NCI-H2171 treated with DMSO at 0.1 percent for 48 hours (cell line): ENCODE measurements at places on chromosomes 6 and 20.

DNA sequence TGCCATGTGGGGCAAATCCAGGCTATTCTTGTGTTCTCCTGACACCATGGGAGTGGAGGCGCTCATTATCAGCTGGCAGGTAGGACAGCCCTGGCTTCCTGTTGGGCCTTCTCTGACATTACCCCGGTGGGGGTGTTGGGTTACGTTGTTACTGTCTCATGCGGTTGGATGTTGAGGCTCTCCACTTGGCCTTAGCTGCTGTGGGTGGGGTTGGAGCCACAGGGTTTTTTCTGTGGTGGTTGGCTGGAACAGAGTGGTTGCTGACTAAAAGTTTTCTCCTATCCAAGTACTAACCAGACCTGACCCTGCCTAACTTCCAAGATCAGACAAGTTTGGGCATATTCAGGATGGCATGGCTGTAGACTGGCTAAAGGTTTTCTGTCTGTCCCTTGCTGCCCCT is 20.2 kb downstream of the RIPK1 start:
- DNase-seq = no peak

GRCh38 chr20:10761232-10761631 is 87.4 kb upstream of the JAG1 start:
- DNase-seq = peak; percentile 66

GRCh38 chr6:20436719-20437118 is 35.0 kb downstream of the E2F3 start:
- DNase-seq = no peak

DNA sequence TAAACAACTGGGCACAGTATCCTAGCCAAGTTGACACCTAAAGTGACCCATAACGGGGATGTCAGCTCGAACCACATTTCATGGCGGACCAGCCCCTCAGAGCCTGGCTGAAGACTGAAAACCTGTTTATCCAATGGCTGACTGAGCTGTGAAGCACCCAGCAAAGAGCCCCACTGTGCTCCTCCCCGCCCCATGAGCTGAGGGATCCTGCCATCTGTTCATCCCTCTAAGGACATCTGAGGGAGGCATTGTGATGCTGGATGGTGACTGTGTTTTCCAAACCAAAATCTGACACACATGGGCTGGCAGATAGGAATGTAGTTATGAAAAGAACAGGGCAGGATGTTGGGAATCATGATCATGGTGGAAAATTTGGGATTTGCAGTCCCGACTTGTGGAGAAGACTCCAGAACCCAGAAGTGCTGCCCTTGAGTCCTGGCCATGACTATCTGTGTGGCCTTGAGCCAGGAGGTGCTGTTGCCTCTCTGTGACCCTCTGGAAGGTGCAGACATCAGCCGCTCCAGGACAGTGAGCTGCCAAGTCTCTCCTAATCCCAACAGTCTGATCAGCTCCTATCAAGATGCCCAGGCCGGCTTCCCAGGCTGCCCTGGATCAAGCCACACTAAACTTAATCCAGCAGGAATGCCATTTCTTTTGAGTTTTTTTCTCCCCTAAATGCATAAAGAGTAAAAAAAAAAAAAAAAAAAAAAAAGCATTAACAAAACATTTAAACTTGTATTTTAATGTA is 5.7 kb downstream of the EDN3 start:
- DNase-seq = peak; percentile 89

GRCh38 chr6:84016029-84016428 is 17.5 kb upstream of the MRAP2 start:
- DNase-seq = no peak

DNA sequence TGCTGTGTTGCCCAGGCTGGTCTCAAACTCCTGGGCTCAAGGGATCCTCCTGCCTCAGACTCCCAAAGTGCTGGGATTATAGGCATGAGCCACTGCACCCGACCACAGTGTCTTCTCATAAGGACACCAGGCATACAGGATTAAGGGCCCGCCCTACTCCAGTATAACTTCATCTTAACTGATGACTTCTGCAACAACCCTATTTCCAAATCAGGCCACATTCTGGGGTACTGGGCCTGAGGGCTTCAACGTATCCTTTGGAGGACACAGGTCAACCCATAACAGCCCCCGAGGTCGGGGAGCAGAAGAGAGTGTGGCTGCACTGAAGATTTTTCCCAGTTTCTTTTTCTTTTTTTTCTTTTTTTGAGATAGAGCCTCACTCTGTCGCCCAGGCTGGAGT is 39.7 kb downstream of the SUN5 start:
- no peak for DNase-seq

- DNase-seq = no peak
Observed at GRCh38 chr6:42264162-42264851, 46.6 kb upstream of the MRPS10 start.

- DNase-seq = no peak
Observed at GRCh38 chr20:23203951-23204730, 118.0 kb upstream of the CD93 start.

GRCh38 chr6:1821513-1822183 is 211.9 kb downstream of the FOXC1 start:
- peak; percentile 93 for DNase-seq

- peak; percentile 72 for DNase-seq
Observed at GRCh38 chr6:35522660-35523658, 10.3 kb upstream of the TULP1 start.

DNA sequence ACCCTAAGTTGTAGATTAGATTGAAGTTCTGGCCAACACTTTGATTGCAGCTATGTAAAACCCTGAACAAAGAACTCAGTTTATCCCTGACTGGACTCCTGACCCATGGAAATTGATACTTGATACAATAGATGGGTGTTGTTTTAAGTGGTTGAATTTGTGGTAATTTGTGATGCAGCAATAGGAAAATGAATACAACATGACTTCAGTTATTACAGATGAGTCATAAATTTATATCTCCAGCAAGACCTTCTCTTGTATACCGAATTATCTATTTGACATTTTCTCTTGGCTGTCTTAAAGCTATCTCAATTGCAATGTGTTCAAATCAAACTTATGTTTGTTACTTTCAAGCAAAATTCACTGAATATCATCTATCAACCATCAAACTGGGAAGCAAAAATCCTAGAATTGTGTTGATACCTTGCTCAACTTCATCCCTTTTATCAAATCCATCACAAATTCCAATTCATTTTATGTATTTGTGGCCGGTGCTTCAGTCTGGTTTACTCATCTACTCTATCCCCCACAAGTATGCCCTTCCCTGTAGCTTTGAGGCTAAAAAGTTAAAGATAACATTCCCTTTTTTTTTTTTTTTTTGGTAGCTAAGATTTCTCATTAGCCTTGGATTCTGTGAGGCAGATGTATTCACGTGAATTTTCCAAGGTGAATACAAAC is 129.4 kb upstream of the CENPW start:
- DNase-seq = no peak

- DNase-seq = no peak
Observed at GRCh38 chr6:56297022-56297989, 49.9 kb upstream of the COL21A1 start.

DNA sequence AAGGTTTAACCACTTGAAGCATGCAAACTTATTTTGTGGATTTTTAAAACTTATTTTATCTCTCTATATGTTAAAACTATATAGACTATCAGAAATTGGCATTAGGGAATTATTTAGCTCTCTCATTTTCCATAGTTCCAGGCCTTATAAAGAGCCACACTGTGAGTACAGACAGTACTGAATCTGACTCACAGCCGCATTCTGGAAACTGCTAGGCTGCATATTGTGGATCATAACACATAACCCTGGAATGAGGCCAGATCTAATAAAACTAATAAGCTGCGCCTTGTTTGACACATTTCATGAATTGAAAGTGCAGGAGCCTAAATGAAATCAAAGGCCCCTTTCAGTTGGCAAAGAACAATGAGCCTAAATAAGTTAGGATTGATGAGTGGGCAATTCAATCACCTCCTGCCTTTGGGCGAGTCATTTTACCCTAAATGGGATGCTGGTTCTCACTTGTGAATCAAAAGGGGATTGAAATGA is 308.4 kb downstream of the PACRG start:
- DNase-seq = no peak

- DNase-seq = no peak
Observed at GRCh38 chr20:22403022-22403631, 181.2 kb downstream of the FOXA2 start.

GRCh38 chr6:139099984-139100383 is 34.9 kb upstream of the HECA start:
- DNase-seq = no peak

GRCh38 chr6:129835691-129836090 is 25.4 kb downstream of the TMEM244 start:
- DNase-seq = no peak

GRCh38 chr6:162675503-162675902 is 52.1 kb downstream of the PRKN start:
- no peak for DNase-seq

- DNase-seq = no peak
Observed at GRCh38 chr6:164827537-164827936, 481.9 kb downstream of the C6orf118 start.

GRCh38 chr6:28258877-28259777 is at the start of gene NKAPL:
NKAPL (plus strand) TSS chr6:28259297; CDS start chr6:28259372, 75 bp downstream.
- no peak for DNase-seq

- no peak for DNase-seq
Observed at GRCh38 chr6:3627956-3628835, 123.3 kb downstream of the PXDC1 start.

DNA sequence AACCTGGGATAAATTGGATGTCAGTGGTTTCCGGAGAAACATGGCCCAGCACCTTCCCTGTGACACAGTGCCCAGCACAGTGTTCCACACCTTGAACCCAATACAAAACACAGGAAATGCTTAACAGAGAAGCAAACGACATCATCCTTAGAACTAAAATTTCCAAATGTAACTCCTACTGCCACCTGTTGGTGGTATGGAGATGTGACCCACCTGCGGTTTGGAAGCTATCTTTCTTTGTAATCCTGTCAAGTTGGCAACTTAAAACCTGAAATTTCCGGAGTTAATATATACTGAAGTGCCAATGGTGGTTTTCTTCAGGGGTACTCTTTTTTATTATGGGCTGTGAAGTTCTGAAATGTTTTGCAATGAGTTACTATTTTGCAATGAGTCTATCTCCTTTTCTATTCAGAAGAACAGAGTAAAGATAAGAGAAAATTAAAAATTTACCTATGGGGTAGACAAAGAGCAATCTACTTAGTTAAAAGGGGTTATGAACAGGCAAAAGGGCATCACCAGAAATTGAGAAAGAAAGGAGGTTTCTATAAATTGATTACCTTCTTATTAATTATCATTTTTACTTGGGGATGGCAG is 658.8 kb downstream of the PTPRT start:
- peak; percentile 33 for DNase-seq

- DNase-seq = no peak
Observed at GRCh38 chr6:92944132-92944531, 475.2 kb downstream of the EPHA7 start.

DNA sequence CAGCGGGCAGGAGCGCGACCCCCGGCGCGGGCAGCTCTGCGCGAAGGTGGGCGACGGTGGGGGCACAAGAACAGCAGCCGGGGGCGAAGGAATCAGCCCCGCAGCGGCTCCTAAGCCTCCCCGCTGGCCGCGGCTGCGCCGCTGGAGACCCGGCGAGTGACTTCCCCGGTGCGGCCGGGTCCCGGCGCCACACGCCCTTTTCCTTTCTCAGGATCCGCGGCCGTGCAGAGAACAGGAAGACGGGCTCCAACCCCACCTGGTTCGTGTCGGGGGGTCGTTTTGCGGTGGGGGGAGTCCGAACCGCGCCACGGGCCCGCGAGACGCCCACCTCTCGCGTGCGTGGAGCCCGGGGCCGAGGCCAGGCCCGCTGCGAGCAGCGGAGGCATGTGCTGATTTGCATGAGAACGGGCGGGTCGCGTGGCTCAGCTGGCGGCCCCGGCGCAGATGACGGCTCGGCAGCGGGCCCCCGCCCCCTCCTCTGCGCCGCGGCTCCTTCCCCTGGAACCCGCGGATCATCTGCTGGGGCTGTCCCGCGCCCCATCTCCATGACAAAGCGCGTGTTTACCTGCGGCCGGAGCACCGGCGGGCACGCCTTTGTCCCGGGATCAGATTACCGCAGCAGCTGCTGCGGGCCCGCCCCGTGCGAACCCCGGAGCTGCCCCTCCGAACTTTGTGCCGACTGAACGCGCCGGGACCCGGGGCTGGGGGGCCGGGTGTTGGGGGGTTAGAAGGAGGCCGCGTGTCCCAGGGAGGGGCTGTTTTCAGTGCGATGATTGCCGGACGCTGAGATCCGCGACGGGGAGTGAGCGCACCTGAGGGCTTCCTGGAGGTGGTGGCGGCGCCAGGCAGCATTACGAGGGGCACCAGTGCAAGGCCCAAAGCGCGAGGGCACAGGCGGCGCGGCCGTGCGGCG is 4.9 kb upstream of the DLL1 start:
- peak; percentile 76 for DNase-seq

DNA sequence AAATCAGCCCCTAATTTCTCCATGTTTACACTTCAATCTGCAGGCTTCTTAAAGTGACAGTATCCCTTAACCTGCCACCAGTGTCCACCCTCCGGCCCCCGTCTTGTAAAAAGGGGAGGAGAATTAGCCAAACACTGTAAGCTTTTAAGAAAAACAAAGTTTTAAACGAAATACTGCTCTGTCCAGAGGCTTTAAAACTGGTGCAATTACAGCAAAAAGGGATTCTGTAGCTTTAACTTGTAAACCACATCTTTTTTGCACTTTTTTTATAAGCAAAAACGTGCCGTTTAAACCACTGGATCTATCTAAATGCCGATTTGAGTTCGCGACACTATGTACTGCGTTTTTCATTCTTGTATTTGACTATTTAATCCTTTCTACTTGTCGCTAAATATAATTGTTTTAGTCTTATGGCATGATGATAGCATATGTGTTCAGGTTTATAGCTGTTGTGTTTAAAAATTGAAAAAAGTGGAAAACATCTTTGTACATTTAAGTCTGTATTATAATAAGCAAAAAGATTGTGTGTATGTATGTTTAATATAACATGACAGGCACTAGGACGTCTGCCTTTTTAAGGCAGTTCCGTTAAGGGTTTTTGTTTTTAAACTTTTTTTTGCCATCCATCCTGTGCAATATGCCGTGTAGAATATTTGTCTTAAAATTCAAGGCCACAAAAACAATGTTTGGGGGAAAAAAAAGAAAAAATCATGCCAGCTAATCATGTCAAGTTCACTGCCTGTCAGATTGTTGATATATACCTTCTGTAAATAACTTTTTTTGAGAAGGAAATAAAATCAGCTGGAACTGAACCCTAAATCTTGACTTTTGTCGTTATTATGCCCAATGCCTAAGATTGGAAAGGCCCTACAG is 4.5 kb downstream of the SOX4 start:
- no peak for DNase-seq

DNA sequence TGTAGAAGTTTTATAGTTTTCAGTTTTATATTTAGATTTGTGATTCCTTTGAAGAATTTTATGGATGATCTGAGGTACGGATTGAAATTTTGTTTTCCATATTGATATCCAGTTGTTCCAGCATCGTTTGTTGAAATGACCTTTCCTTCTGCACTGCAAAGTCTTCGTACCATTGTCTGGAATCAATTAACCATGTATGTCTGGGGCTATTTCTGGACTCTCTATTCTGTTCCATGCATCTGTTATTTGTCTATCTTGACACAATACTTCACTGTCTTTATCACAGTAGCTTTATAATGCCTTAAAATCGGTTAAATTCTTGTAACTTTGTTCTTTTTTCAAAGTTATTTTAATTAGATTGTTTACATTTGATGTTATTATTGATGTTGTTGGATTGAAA is 154.9 kb downstream of the FARS2 start:
- DNase-seq = no peak
